ENCODE measurements at places on chromosomes 2 and 18.

DNA sequence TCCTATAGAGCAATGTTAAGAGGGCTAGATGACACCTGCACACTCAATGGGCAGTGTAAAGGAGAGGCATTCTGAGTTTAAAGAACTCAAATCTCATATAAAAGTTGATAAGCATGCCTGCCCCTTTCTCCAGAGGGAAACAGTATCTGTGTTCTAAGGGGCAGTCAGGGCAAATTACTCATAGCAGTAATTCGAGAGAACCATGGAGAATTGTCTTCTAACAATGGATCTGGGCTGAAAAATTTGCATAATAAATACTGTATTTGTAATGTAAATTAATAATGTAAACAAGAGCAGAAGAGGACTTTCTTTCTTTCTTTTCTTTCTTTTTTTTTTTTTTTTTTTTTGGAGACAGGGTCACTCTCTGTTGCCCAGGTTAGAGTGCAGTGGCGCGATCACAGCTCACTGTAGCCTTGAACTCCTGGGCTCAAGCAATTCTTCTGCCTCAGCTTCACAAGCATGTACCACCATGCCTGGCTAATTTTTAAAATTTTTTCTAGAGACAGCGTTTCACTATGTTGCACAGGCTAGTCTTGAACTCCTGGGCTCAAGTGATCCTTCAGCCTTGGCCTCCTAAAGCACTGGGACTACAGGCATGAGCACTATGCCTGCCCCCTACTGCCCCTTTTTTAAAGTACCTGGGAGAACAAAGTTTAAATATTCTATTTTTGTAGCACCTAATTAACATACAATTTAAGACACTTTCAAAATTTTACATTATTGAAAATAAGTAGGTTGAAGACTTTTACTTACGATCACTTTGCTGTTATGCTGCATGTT lies 70.6 kb downstream of the OTX1 start:
- no peak for DNase-seq

DNA sequence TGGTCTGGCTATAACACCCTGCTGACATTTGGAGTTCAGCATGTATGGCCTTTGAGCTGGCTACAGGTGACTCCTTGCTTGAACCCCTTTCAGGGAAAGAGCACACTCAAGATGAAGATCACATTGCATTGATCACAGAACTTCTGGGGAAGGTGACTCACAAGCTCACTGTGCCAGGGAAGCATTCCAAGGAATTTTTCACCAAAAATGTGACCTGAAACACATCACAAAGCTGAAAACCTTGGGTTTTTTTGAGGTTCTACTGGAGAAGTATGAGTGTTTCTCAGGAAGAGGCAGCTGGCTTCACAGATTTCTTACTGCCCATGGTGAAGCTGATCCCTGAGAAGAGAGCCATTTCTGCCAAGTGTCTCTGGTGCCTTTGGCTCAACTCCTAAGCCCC lies 879.0 kb downstream of the CBLN2 start:
- DNase-seq = no peak

- no peak for DNase-seq
Observed at GRCh38 chr2:198731842-198732399, 725.8 kb downstream of the SATB2 start.

DNA sequence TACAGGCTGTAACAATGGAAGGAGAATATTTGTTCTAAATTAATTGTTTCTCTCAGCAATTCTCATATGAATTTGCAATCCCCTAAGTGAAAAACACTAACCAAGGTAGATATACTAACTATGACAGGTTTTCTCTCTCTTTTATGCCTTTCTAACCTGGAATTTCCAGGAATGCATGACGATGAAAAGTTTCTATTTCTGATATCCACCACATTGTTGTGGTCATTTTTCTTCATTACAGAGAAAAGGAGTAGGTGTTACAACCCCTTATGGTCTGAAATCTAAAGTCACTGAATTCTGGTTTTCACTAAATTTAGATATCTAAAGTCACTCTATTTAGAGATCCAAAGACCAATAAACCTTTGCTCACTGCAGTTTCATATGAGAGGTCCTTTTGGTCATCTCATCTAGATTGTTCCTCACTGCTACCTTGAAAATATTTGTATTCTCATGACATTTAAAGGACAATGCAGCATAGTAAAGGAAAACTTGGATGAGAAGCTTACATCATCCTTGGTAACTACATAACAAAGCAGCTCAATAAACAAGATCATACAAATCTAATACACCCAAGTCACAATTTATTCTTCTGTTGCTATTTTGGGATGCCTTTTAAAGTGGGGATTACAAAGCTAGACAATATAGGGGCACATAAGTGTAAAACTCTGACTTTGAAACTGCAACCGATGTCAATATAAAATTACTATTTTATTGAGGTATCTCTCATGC lies 85.8 kb downstream of the TCF4 start:
- DNase-seq = no peak

- no peak for DNase-seq
Observed at GRCh38 chr2:68907920-68908253, 36.7 kb upstream of the BMP10 start.

Measured in NCI-H1105 (cell line).